ENCODE measurements at places on chromosomes 13 and 19. TPM values are rescaled to one million over a fixed set of nuclear protein-coding genes. Genes with fewer than 3 reads are reported as not detected.

IZUMO2 gene
- total RNA-seq: not detected

DIRAS1 gene
- under 0.01 TPM for total RNA-seq

POMP gene
- 70.7 TPM for total RNA-seq

SIGLEC6 gene
- total RNA-seq: not detected

ONECUT3 gene
- not detected for total RNA-seq

ADPRHL1 gene
- 1.1 TPM for total RNA-seq

EBI3 gene
- total RNA-seq: 0.16 TPM

NOTCH3 gene
- total RNA-seq: 3.4 TPM

KIRREL2 gene
- total RNA-seq: under 0.01 TPM

GPR183 gene
- total RNA-seq: under 0.01 TPM

PRSS57 gene
- total RNA-seq: not detected

SELENOV gene
- not detected for total RNA-seq

SLC25A41 gene
- total RNA-seq: not detected

PROSER3 gene
- total RNA-seq: 2.5 TPM

LILRA1 gene
- total RNA-seq: not detected

LPAR2 gene
- 1.2 TPM for total RNA-seq

MUC16 gene
- not detected for total RNA-seq

ZNF726 gene
- 5.7 TPM for total RNA-seq

ZNF836 gene
- 5.3 TPM for total RNA-seq

MEIS3 gene
- 0.13 TPM for total RNA-seq

EXOC3L2 gene
- 3.4 TPM for total RNA-seq

COPE gene
- 155 TPM for total RNA-seq

GPC5 gene
- total RNA-seq: 6.0 TPM

ABHD8 gene
- total RNA-seq: 5.2 TPM

GNA15 gene
- under 0.01 TPM for total RNA-seq

LMTK3 gene
- 0.06 TPM for total RNA-seq

NEK5 gene
- 0.31 TPM for total RNA-seq

CAPNS1 gene
- 343 TPM for total RNA-seq

PSG3 gene
- 0.13 TPM for total RNA-seq

C1QTNF9 gene
- 0.06 TPM for total RNA-seq

OR4F17 gene
- not detected for total RNA-seq

CYP2A6 gene
- total RNA-seq: not detected

LONP1 gene
- total RNA-seq: 58.9 TPM

PEAK3 gene
- total RNA-seq: not detected

MYBPC2 gene
- total RNA-seq: not detected

PLPPR3 gene
- total RNA-seq: 0.16 TPM

ZNF813 gene
- total RNA-seq: 4.6 TPM

POU2F2 gene
- 1.4 TPM for total RNA-seq

TRMT1 gene
- 22.3 TPM for total RNA-seq

BRME1 gene
- total RNA-seq: 0.63 TPM

KEAP1 gene
- total RNA-seq: 118 TPM

FCHO1 gene
- 1.1 TPM for total RNA-seq

ZNF121 gene
- 17.0 TPM for total RNA-seq

CCDC194 gene
- not detected for total RNA-seq

FFAR1 gene
- total RNA-seq: not detected

SOHLH2 gene
- not detected for total RNA-seq

PSG1 gene
- 0.06 TPM for total RNA-seq

DCT gene
- not detected for total RNA-seq

C19orf81 gene
- total RNA-seq: 1.1 TPM

LGALS14 gene
- total RNA-seq: not detected

TEX101 gene
- total RNA-seq: not detected

FLT1 gene
- total RNA-seq: 63.8 TPM

FCER2 gene
- total RNA-seq: not detected

OVOL3 gene
- total RNA-seq: not detected
